Astrocyte of the cerebellum (primary cell): ENCODE measurements at places on chromosomes 3 and 15.

DNA sequence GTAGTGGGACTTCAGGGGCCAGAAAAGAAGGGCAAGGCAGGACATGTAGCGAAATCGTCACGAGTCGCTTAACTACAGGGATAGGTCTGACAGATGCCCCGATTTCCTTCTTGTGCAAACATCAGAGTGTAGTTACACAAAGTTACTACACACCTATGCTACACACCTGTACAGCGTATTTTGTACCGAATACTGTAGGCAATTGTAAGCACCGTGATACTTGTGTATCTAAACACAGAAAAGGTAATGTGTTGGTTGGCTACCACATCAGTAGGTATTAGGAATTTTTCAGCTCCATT is 515 bp upstream of the MTHFS start:
- no peak for DNase-seq

DNA sequence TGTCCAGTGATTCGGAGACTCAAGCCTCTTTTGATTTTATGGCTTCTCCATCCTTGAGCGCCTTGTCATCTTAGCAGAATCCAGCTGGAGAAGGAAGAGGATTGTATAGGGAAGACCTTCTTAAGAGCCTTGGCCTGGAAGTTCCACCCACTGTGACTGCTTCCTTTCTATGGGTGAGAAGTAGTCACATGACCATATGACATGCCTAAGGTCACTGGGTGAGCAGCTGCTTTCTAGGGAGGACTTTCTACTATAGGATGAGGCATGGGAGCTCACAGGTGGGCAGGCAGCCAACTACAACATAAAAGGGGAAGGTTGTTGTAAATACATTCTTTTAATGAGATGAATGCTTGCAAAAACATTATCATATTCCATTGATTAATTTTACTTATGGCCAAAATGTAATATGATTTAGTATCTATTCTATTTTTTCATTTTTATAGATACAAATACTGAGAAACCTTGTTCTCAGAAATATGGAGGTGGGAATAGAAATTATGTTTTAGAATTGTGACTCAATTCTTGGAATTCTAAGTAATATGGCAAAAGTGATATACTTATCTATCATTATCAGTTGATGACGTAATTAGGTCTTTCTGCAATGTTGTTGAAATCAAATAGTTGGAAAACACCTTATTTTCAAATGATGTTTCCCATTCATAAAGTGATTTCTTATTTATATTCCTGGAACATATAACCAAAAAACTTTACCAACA is 53.6 kb upstream of the MINAR1 start:
- DNase-seq, result no peak

DNA sequence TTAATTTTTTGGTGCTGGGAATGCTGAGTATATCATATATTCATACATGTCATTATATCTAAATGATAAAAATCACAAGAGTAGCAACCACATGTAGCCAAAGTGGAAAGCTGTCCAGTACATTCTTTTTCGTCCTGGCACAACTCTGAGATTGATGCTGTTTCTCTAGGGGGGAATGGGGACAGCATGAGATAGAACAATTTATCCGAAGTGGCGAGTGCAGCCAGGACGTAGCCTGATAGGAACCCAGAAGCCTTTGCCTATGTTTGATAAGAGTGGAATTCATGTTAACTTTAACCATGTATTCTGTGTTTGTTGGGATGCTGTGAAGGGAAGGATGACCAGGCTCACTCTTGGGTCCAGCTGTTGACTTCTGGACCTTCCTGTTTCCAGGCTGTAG is 20.9 kb downstream of the PTPRG start:
- no peak for DNase-seq

- DNase-seq, result no peak
Observed at GRCh38 chr3:178706411-178706810, 170.2 kb downstream of the KCNMB2 start.

- no peak for DNase-seq
Observed at GRCh38 chr15:57217778-57218598, 158.3 kb upstream of the CGNL1 start.

GRCh38 chr3:124438813-124439212 is 291.4 kb upstream of the UMPS start:
- DNase-seq, result no peak

- DNase-seq, result no peak
Observed at GRCh38 chr15:66838671-66839239, 136.7 kb downstream of the SMAD6 start.

DNA sequence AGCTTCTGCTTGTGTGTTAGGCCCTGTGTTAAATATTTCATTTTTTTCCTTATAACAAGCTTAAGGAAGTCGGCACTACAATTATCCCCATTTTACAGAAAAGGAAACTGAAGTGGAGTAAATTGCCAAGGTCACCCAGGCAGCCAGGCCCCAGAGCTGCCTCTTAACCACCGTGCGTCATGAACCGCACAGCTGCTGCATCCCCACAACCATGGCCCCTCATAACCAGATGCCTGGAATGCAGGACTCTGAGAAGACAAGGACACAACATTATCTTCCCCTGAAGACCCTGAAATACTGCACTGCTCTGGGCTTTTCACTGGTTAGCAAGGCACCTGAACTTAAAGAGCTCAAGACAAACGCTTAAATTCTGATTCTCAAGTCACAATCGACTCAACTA is 14.6 kb downstream of the LRIG1 start:
- DNase-seq, result no peak

DNA sequence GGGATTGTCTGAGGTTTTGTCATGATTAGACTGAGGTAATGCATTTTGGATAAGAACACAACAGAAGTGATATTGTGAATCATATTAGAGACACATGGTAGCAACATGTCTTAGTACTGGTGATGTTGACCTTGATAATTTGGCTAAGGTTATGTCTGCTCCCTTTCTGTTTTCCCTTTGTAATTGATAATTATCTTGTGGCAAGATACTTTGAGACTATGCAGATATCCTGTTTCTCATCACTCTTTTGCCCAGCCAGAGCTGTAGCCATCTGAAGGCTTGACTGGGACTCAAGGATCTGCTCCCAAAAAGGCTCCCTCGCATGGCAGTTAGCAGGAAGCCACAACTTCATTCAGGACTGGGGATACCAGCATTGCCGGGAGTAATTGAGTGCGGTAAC is 35.3 kb upstream of the LARS2 start:
- DNase-seq, result no peak
